OCI-LY7 (cell line): ENCODE measurements at places on chromosomes 12 and 14.

DNA sequence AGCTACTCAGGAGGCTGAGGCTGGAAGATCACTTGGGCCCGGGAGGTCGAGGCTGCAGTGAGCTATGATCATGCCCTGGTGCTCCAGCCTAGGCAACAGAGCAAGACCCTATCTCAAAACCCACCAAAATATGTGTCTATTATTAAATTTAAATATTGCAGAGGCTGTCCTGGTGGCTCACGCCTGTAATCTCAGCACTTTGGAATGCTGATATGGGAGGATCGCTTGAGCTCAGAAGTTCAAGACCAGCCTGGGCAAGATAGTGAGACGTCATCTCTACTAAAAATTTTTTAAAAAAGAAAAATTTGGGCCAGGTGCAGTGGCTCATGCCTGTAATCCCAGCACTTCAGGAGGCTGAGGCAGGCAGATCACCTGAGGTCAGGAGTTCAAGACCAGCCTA, 13.9 kb downstream of the PSMA6 start:
- DNase-seq, result no peak

- DNase-seq, result no peak
Measured at GRCh38 chr12:120134307-120134980, 17.9 kb upstream of the RAB35 start.

DNA sequence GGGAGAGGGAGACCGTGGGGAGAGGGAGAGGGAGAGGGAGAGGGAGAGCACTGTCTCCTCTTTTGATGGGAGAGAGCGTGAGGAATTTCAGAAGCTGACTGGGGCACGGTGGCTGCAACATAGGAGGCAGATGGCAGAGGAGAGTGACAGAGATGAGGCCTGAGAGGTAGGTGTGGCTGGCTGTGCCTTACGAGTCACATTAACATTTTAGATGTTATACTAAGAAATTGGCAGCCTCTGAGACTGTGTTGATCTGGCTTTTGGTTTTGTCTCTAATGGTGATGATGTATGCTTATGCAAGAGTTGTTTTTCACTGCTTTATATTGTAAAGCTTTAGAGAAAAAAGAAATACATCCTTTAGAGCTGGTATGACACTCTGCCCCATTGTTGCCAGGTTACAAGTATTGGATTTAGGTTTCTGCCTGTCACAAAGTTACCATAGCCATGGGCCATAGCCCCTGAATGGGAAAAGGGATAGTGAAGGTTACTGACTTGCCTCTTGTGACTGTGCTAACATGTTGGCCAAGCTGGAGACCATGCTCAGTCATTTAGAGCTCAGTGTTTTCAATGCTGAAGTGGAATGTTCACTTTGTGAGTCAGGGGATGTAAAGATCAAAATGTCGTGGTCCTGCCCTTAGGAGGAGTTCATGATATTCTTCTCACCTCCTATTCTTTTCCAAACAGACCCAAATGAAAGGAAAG, 186.2 kb downstream of the SYNE2 start:
- no peak for DNase-seq

GRCh38 chr14:89342049-89342448, 75.0 kb downstream of the FOXN3 start:
- no peak for DNase-seq

- DNase-seq, result no peak
Measured at GRCh38 chr14:103223818-103224352, 100.6 kb downstream of the TNFAIP2 start.

DNA sequence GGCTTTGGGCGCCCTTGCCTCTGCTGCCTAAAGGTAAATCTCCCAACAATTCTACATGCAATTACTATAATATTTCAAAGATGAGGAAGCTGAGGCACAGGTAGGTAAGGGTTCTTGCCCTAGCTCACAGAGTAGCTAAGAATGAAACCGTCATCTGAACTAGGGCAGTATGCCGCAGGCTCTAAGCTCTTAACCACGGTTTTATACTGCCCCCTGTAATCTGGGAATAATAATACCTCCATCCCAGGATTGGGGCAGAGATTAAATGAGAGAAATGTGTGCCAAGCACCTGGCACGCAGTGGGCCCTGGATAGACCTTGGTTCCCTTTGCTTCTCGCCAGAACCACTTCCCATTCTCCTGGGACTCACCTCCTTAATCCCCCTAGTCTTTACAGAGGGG, 1.5 kb upstream of the HRK start:
- DNase-seq, result peak; percentile 75

GRCh38 chr12:132925597-132926414, 30.3 kb downstream of the ZNF605 start:
- no peak for DNase-seq

DNA sequence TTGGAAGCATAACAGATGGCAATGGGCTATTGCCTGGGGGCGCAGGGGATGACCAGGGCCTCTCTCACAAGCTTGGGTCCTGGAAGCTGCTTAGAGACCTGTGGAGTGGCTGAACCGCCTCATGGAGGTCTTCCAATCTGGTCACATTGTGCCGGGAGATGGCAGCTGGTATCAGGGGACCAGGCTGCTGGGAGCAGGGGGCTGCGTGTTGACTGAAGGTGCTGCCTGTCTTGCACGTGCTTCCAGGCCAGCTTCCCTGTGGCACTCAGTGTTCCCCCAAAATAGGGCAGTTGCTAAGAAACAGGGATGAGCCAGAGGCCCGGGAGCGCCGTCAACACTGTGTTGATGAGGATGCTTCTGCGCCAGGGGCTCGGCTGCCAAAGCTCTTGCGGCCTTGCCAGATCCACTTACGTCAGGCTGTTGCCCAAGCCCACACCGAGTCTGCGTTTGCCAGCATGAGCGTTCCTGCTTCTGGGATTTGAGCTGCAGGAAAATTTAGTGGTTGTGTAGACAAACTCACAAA, 39.8 kb downstream of the ELK3 start:
- DNase-seq, result no peak

DNA sequence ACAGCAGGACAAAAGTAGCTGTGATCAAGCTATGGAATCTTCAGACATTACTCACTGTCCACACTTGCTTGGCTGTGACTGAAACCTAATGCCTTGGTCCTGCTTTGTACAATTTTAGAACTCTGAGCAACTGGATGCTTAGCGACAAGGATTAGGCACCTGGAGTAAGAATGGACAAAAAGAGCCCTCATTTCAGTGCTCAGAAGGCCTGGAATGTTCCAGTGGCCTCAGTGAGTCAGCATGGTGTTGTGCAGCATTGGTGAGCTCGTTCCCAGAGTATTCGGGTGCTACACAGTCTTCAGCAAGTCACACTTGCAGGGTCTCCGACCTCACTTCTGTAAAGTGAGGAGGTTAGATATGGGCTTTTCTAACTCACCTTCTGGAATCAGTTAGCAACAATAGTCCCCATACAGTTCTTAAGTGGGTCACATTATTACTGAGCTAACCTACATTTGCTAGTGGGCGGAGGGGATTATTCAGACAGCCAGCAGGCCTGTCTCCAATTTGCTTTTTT, 108.0 kb upstream of the MDM1 start:
- DNase-seq, result no peak

DNA sequence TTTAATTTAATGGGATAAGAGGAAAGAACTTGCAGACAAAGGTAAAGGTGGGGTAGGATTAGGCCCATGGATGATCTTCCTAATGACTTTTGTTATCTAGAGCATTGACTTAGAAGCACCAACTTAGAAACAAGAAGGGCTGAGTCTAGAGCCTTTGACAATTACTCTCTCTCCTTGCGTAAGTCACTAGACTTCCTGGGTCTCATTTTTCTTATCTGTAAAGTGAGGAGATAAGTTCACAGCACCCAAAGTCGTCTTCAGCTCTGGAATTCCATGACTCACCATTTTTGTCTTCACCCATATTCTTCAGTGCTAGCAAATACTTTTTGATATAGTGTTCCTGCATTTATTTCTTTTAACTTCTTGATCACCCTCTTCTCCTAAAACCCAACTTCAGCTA, 75.7 kb downstream of the SSPN start:
- DNase-seq, result no peak

GRCh38 chr12:89597210-89597609, 71.4 kb upstream of the POC1B start:
- DNase-seq, result no peak

GRCh38 chr12:123717350-123717749, 5.2 kb downstream of the ATP6V0A2 start:
- no peak for DNase-seq

DNA sequence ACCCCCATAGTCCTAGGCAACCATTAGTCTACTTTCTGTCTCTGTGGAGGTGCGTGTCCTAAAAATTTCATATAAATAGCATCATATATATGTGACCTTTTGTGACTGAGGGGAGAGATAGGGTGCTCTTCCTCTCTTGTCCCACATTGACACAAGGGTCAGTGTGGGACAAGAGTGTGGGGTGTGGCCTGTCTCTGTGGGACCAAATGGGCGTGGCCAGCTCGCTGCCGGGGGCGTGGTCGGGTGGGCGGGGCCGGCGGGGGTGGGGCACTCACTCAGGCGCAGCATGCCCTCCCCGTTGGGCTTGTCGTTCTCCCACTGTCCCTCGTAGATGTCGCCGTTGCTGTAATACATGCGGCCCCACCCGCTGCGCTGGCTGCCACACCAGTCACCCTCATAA, 15.5 kb downstream of the MORN3 start:
- no peak for DNase-seq

DNA sequence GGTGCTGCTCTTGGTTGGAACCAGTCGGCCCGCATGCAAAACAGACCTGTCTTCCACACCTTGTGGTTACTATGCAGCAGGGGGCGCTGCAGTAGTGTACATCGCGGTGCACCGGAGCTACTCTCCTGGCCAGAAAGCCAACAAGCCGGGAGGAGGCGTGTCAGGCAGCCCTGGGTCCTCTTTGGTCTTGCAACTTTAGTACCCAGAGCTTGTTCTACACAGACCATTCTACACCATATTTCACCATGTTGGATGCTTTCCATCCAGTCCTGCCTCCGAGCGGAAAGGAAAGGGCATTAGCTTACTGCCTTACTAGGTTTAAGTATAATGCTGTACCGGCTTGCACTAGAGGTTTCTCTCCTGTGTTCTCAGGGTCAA, 927 bp upstream of the TMTC2 start:
- peak; percentile 96 for DNase-seq

GRCh38 chr12:28998662-28999120, 150.4 kb upstream of the FAR2 start:
- DNase-seq, result no peak

- DNase-seq, result no peak
Measured at GRCh38 chr14:77709412-77709811, 1.5 kb downstream of the SLIRP start.

- no peak for DNase-seq
Measured at GRCh38 chr14:24329073-24329663, 5.7 kb downstream of the ADCY4 start.

DNA sequence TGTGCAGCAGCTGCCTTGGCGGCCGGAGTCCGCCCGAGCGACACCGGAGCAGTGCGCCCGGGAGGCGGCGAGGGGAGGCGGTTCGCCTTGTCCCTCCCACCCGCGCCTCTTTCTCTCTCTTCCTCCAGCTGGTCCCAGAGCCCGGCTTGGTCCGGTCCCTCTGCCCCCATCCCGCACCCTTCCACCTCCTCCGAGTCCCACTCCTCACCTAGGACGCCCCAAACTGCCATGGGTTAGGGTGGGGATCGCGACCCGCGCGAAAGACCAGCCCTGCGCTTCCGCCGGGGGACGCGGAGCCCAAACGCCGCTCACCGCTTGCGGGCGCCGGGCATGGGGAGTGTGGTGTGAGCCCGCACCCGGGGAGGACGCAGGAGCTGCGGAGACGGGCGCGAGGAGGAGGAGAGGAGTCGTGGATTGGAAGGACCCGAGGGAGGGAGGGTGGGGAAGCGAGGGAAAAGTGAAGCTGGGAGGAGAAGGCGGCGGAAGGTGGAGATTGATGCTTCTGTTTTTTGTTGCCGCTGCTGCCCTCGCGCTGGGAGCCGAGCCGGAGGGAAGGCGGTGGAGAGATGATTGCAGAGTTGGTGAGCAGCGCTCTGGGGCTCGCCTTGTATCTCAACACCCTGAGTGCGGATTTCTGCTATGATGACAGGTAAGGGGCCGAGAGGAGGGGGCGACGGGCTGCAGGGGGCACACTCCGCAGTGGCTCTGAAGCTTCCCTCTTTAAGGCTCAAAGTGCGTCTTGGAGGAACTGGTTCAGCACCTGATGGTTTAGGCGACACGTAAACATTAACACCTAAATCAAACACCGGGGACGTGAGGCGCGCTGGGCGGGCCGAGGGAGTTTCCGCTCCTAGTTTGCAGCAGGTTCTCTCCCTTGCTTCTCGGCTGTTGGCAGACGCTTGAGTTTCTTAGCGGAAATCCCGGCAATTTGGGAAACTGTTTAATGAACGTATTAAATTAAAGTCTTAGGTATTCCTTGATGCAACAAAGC, 610 bp downstream of the TMTC2 start:
- peak; percentile 73 for DNase-seq

DNA sequence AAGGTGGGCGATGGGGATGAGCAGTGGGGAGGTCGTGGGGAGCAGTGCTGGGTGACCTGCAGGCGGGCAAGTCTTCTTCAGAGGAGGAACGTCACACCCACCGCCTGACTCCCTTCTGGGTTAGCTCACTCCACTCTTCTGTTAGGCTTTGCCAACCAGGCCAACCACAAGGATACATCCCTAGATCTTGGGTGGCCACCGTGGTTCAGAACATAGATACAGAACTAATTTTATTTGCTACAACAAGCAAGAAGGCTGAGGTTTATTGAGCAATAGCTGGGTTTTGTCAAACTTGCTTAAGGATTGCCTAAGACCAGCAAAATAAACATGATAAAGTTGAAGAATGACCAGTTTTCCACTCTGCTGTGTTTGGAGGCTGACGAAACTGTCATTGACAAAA, 109.4 kb downstream of the DACT1 start:
- DNase-seq, result no peak

- no peak for DNase-seq
Measured at GRCh38 chr12:62694632-62695031, 228.0 kb downstream of the MON2 start.

DNA sequence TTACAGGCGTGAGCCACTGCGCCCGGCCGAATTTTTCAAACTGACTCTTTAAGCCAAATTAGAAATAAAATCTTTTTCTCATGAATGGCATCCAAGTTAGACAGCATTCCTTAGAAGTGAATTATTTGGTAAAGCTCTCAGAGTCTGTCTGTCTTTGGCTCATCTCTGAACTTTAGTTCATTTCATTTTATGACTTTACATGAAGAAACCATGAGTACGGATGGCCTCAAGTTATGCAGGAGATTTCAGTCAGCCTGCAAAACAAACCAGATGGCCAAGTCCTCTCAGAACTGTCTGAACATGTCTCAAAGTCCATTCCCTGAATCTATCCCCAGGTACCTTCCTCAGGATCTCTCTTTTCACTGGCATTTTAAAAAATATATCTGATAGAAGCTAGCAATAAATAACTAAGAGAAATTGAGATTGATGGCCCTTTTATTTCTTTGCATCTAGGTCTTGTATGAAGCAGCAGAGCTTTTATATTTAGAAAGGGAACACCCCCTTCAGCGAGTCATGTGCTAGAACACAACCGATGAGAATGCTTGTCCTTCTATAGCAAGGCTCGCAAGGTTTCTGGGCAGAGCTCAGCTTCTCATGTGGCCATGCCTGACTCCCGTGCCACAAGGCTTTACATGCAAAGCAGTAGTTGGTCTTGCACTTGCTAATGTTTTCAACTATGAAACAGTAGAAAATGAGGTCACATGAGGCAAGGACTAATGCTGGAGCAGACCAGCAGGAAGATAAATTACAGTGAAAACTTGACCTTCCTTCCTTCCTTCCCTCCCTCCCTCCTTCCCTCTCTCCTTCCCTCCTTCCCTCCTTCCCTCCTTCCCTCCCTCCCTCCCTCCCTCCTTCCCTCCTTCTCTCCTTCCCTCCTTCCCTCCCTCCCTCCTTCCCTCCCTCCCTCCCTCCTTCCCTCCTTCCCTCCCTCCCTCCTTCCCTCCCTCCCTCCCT, 125.0 kb downstream of the AKAP6 start:
- DNase-seq, result no peak
